ENCODE measurements at places on chromosomes 12 and 14.

DNA sequence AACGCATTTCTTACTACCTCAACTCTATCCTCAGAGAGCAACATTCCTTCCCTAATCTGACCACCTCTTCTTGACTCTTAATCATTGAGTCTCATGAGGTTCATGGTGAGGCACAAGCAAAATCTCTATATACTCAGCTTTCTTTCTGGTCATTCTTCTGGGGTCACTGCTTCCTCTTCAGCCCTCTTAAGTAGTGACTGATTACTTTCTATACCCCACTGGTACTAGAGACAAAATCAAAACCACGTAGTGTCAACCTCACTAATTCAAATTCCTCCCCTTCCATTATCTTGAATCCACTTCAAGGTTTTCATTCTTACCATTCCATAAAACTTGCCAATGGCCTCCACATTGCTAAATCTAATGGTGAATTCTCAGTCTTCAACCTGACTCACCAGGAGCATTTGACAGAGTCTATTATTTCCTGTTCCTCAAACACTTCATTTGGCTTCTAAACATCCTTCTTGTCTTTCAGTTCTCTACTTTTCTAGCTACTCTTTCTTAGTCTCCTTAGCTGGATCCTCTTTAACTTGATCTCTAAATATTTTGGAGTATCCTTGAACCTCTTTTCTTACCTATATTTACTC, 6.8 kb downstream of the WDHD1 start:
- peak; percentile 14 for DNase-seq

DNA sequence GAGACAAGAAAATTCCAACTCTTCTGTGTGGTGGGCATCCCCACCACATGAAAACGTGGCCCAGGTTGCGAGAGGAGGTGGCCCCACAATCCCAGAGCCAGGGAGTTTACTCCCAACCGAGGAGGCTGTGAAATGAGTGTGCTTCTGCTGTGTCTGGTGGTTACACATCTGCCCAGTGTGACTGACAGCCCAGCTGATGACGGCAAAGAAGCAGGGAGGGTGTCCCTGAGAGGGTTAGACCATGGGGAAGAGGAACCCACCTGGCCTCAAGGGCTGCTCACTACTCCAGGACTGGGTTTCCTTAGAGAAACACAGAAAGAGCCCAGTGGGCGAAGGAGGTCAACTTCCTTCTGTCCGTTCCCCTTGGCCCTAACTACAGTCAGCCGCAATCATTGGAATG, 24.6 kb downstream of the ZFP36L1 start:
- no peak for DNase-seq

GRCh38 chr12:71054551-71054950, 103.2 kb downstream of the TSPAN8 start:
- no peak for DNase-seq

- peak; percentile 39 for DNase-seq
Measured at GRCh38 chr14:73833034-73833433, 18.6 kb upstream of the PTGR2 start.

DNA sequence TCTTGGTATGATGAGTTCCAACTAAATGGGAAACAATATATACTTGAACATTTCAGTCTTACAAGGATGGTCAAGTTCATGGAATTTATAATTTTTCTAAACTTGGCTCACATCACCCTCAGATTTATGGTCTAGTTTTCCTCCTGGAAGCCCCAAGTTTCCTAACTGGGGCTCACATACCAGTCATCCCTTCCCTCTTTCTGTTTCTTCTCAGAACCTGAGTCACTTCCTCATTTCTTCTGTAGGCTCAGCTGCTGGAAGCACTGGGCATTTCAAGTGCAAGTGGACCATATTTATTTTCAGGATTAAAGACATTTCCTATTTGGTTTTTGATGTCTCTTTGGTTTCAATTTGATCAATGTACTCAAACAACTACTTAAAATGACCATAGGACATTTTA, 55.4 kb downstream of the GRIP1 start:
- peak; percentile 49 for DNase-seq

GRCh38 chr14:67551940-67552339, 18.9 kb downstream of the PLEKHH1 start:
- DNase-seq = no peak

DNA sequence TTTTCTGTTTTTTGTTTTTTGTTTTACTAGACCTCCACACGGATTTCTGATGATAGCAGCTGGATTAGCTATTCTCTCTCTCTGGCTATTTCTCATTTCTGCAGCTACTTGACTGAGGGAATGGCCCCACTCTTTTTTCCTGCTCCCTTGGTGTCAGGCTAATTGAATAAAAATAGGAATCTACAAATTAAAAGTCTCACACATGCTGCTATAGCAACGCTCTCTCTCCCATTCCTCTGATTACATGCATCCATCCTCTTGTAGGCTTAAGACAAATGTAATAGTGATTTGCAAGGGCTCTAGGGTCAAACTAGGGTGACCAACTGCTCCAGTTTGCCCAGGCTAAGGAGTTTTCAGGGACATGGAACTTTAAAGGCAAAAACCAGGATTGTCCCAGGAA, 221.8 kb downstream of the PHLDA1 start:
- no peak for DNase-seq

- DNase-seq = no peak
Measured at GRCh38 chr12:83077041-83077440, 390.3 kb downstream of the TMTC2 start.

DNA sequence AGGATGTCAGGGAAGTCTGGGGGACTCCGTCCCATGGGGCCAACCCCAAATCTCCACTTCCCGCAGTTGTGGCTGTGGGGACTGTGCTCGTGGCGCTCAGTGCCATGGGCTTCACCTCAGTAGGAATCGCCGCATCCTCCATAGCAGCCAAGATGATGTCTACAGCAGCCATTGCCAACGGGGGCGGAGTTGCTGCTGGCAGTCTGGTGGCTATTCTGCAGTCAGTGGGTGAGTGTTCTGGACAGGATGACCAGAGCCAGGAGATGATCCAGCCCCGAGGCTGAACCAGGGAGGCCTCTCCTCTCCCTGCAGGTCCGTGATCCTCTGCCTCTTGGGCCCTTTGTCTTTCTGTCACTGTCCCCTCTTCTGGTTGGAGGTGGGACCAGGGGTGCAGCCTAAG, 8.8 kb upstream of the IFI27 start:
- DNase-seq = no peak

DNA sequence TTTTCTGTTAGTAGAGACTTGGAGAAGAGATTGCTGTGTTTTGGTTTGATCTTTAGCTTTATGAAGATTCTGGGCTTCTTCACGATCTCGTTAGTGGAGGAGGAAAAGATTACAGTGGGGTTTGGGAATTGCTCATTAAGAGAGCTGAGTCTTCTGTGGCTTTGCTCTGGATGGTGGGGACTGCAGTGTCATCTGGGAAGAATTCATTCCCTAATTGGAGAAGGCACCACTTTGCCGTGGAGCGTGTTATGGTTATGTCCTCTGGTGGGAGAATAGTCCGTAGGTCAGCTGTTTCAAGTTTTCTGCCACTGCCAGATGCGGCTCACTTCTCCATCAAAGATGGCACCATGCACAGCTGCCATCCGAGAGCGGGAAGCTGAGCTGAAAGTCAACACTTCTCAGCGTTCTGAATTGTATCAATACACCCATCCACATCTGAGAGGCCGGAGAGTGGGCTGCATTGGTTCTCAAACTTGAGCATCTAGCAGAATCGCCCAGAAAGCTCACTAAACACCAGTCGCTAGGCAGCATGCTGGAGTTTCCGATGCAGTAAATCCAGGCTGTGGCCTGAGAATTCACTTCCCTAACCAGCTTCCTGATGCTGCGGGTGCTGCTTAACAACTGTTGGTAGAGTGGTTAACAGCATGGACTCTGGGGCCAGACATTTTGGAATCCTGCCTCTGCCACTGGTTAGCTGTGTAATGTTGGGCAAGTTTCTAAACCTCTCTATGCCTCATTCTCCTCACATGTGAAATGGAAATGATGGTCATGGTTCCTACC, 117.8 kb downstream of the PLXNC1 start:
- DNase-seq = no peak

DNA sequence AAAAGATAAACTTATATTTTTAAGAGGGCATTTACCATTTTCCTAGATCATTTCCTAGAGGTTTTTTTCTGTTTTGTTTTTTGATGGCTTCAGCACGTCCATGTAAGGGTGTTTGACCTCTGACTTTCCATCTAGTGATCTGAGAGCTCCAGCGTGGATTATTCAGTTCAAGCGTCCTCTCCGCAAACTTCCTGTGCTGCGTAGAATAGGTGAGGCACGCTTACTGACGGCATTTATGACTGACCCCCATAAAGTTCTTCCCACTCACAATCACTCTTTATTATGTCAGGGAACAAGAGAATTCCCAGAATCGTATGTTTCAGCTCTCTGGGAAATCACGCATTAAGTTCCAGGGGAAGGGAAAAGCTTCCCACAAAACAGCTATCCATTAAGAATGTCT, 16.4 kb downstream of the CCDC92 start:
- no peak for DNase-seq

DNA sequence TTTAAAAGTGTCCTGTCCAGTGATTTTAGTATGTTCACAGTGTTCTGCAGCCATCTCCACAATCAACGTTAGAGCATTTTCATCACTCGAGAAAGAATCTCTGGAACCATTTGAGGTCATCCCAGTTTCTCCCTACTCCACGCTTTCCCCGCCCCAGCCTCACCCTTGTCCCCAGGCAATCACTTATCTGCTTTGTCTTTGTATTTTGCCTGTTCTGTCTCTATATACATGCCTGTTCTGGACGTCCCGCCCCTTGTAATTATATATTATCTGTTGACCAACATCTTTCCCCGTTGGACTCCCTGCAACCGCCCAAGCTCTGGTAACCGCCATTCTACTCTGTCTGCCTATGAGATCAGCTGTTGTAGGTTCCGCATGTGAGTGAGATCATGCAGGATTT, 21.5 kb upstream of the ASPG start:
- no peak for DNase-seq

- peak; percentile 72 for DNase-seq
Measured at GRCh38 chr12:102023343-102023930, 38.4 kb downstream of the WASHC3 start.

- DNase-seq = peak; percentile 37
Measured at GRCh38 chr12:91007531-91008290, 2.9 kb upstream of the EPYC start.

GRCh38 chr12:26818201-26818600, 14.8 kb downstream of the ITPR2 start:
- DNase-seq = no peak

DNA sequence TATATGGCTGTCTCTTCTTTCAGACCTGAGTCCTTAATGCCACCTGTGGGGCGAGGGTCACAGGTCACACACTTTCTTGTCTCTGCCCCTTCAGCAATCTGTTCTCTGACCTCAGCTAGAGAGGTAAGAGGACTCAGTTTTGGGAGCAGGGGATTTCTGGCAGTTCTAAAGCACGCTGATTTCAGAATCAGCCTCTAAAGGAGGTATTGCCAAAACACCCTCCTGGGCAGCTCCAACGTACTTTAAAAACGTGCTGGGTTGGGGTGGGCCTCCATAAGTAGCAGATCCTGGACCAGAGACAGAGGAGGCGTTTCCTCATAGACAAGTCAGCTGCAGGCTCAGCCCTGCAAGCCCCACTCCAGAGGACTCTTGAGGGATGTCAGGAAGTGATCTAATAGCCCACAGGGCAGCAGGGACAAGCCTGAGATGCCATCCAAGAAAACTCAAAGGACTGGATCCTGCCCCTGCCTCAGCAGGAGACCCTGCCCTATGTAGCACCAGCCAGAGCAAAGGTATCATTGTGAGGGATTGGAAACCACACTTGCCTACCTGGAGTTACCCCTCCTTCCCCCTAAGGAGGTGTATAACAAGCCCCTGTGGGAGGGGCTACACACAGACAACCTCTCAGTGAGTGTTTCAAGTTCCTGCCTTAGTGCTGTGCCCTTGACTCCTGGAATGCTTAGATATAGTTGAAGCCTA, 8.5 kb downstream of the CTDSP2 start:
- peak; percentile 76 for DNase-seq

GRCh38 chr12:51721282-51721940, 127.1 kb downstream of the FIGNL2 start:
- peak; percentile 18 for DNase-seq

- DNase-seq = no peak
Measured at GRCh38 chr12:103929784-103930033, 501 bp upstream of the HSP90B1 start.

GRCh38 chr12:45725631-45726602, 3.6 kb upstream of the ARID2 start:
- DNase-seq = peak; percentile 43

GRCh38 chr14:44653641-44654040, 146.6 kb upstream of the FSCB start:
- DNase-seq = peak; percentile 32

- DNase-seq = no peak
Measured at GRCh38 chr12:32015036-32015435, 55.8 kb downstream of the RESF1 start.

DNA sequence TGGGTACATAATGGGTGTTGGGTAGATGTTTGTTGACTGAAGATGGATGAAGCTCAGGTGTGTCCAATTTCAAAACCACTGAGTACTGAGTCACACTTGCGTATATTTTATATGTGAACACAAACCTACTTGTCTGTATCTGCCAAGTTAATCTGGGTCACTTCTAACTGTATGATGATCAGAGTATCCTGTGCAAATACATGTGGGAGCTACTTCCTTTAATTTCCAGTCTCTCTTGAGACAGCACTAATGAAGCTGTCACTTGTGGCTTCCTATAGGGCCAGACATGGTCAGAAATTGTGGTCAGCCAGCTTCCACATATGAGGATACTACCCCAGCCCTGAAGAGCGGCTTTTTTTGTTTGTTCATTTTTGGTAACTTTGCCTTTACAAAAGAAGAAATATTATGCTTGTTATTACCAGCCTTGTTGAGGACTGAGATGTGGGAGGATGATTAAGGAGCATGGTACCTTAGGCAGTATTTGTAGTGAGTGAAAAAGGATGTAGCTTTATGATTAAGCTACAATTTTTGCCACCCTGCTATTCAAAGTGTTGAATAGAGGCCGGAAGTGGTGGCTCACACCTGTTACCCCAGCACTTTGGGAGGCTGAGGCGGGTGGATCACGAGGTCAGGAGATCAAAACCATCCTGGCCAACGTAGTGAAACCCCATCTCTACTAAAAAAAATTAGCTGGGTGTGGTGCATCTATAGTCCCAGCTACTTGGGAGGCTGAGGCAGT, 32.4 kb downstream of the PLXNC1 start:
- no peak for DNase-seq
